ENCODE measurements at places on chromosomes 3 and 15.

DNA sequence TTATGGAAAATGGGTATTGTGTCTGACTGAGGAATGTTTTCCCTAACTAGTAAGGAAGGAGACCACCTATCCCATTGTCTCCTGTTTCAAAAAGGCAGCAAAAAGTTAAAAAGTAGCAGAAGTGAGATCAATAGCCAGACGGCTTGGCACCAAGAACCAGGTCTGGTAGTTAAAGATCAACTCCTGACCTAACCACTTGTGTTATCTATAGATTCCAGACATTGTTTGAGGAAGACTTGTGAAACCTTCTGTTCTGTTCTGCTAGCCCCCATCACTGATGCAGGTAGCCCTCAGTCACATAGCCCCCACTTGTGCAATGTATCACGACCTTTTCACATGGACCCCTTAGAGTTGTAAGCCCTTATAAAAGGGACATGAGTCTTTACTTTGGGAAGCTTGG, 46.3 kb upstream of the C2CD4B start:
- DNase-seq: no peak

- no peak for DNase-seq
Observed at GRCh38 chr3:49183873-49184272, 12.5 kb downstream of the KLHDC8B start.

- no peak for DNase-seq
Observed at GRCh38 chr3:155352900-155353490, 59.5 kb upstream of the STRIT1 start.

- no peak for DNase-seq
Observed at GRCh38 chr3:34013818-34014570, 215.6 kb downstream of the PDCD6IP start.

- no peak for DNase-seq
Observed at GRCh38 chr3:87358066-87358465, 81.7 kb upstream of the POU1F1 start.

GRCh38 chr15:85019815-85020590, 38.3 kb downstream of the PDE8A start:
- no peak for DNase-seq

DNA sequence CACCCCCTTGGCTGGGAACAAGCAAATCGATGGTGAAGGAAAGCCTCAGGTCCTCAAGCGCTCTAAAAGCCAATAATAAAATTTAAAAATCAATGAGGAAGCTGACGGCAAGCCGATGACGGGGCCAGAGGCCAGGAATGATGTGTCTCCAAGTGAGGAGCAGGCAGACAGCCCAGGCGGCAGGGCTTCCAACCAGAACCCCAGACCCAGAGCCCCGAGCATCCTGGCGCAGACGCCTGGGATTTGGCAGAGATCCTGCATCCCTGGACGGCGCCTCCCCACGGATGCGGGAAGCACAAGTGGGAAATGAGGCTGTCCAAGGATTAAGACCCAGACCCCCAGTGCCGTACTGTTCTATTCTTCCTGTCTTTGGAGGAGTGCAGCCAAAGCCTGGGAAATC, 123.0 kb upstream of the PROK2 start:
- no peak for DNase-seq

DNA sequence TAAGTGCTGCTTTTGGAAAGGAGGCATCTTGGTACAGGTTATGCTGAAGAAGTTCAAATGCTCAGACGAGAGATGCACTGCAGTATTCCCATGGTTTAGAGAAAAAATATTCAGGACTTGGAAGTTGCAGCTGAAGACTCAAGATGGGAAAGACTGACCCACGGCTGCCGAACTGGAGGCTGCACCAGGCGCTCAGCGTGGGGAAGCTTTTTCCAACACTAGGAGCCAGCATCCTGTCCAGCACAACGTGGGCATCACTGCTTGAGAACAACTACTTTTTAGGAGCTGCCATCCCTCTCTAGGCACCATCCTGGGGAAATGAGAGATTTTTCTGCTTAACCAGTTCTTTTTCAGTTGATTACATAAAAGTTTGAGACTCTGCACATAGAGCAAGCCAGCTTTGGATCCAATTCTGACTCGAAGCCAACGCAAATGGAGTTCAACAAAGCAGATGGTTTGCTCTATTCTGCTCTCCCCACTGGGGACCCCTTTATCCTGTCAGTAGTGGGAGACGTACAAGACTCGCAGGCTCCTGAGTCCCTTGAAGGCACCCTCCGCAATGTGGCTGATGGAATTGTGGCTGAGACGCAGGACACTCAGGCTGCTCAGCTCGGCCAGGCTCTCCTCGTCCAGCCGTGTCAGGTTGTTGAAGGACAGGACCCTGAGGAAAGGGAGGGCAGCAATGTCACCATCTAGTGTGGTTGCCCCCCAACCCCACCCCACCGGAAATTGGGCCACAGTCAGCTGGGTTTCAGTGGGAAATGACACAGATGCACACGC, 93.8 kb downstream of the LRIG1 start:
- DNase-seq: no peak

DNA sequence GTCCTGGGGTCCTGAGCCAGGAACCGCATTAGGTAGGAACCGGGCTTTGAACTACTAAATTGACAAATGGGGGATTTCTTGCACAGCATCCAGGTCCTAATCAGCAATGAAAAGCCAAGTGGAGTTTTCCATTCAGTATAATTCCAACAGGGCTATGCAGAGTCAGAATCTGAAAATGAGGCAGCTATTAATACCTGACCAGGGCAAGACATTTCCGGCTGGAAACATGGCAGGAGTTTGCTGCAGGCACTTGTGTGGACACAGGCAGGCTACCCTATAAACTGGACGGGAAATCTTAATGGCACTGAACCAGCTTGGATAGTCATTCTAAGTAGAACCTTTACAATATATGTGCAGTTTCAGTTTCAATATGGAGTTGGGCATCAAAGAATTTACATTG, 553.1 kb downstream of the FGF12 start:
- DNase-seq: no peak

GRCh38 chr3:3015185-3016089, 94.7 kb downstream of the IL5RA start:
- DNase-seq: no peak

DNA sequence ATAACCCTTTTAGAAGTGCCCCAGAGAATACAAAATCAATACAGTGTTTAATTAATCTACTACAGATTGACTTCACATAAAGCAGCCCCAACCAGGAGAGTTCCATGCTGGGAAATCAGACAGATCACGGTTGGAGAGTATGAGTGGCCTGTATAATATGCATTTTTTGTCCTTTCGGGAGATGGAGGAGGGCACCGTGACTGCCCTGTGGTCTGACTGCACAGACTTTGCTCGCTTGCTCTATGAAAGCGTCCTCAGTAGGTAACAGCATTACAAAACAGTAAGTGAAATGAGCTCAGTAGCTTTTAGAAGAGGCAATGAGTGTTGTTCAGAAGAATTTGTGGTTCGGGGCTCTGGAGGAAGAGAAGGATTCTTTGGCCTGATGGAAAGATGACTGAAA, 34.2 kb upstream of the SKIL start:
- DNase-seq: no peak

DNA sequence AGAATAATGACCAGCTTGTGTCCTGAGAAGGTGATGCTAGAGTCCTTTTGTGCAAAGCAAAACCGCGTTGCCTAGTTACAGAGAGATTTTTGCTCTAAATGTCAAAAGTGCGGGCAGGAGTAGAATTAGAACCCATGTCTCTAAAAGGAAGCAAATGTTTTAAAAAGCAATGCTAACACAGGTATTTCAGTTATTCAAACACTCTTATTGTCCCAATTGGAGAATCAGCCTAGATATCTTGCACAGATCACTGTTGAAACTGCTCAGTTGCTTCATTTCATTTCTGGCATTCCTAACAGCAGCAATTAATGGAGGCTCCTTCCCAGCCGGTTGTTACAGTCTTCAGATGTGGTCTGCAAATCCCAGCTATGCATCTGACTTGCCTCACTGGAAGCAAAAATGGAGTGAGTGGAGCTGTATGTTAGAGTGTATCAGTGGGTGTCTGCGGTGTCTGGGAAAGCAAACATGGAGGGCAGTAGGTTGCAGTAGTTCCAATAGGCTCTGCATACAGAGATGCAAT, 55.6 kb upstream of the SEMA6D start:
- DNase-seq: no peak

GRCh38 chr3:101081446-101081845, 88.2 kb upstream of the ABI3BP start:
- DNase-seq: no peak

GRCh38 chr3:18964640-18965039, 183.7 kb upstream of the KCNH8 start:
- DNase-seq: no peak

DNA sequence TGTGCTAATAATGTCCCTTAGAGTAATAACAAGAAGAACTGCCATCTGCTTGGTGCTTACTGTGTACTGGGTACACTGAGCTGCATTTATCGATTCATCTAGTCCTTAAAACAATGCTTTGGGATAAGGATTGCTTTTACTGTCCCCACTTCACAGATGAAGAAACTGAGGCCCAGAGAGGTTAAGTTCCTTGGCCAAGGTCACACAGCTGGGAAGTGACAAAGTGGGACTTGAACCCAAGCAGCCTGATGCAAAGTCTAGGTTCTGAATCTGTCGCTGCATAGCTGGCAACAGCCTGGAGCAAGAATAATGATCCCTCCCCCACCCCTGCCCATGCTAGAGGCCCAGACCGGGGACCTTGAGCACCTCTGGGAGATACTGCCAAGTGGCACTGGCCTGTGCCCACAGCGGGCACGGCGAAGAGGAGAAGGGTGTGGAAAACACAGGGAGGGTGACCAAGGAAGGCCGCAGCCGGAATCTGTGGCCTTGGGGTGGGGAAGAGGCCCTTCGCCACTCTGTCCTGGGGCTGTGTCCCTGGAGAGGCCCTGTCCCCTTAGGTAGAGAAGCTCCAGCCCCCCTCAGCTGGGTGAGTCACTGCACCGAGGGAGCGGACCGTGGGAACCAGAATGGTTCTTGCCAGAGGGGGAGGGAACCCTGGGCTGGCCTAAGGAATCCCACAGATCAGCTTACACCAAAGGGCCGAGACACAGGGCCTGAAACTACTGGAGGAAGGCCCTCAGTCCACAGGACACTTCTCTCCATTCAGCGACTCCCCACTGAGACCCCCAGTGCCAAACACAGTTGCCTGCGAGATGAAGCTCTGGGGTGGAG, 3.5 kb downstream of the PLXND1 start:
- DNase-seq: no peak

DNA sequence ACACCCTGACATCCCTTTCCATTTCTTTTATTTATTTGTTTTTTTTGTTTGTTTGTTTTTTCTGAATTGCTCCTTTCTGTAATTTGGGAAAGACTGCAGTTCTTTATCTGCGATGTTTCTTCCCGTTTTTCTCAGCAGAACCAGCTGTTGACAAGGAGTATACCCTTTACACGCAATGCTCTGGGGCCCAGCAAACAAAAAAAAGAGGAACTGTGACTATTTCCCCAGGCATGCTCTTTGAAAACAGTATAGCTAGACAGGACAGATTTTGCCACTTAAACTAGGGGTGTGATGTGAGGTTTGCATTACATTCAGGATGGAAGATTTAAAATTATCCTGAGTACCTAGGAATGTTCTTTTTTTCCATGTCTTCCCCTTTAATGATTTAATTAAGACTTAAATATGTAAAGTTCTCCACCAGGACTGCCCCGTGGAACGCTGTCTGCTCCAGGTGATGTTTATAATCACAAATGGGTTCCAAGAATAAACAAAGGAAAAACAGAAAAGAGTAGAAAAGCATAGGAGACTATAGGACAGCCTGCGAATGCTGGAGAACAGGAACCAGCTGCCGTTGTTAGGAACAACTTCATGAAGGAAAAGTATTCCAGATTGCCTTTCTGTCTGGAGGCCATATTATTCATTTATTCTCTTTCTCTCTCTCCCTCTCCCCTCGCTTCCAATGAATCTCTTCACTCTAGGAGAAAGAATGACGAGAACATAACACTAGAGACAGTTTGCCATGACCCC, 43.3 kb downstream of the TGFBR2 start:
- no peak for DNase-seq

DNA sequence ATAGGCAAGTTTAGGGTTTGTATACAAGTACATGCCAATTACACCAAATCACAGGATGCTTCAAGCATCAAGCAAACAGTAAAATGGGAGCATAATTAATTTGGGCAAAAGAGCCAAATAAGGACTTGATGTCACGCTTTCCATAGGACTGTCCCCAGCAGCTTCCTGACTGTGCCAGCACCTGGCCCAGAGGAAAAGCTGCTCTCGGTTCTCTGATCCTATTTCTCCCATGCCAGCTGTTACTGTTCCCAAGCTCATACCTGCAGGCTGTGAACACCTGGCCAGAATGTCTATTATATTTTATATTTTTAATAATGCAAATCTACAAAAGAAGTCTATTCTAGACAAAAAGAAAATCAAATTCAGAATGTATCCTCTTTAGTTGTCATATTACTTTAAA, 12.2 kb downstream of the ZXDC start:
- no peak for DNase-seq

GRCh38 chr3:139468399-139468798, 7.9 kb downstream of the RBP2 start:
- DNase-seq: no peak

- no peak for DNase-seq
Observed at GRCh38 chr3:126284258-126284904, 72.8 kb downstream of the KLF15 start.

GRCh38 chr3:151751161-151751560, 17.4 kb downstream of the AADACL2 start:
- no peak for DNase-seq

GRCh38 chr3:134627831-134628230, 23.0 kb downstream of the KY start:
- no peak for DNase-seq

DNA sequence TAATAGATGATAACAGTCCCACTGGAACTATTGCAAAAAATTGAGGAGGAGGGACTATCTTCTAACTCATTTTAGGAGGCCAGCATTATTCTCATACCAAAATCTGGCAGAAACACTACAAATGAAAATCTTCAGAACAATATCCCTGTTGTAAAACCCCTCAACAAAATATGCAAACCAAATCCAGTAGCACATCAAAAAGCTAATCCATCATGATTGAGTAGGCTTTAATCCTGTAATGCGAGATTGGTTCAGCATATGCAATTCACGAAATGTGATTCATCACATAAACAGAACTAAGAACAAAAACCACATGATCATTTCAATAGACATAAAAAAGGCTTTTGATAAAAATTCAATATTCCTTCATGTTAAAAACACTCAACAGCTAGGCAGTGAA, 23.9 kb upstream of the PLSCR2 start:
- DNase-seq: no peak

- DNase-seq: no peak
Observed at GRCh38 chr15:82832601-82833361, 23.4 kb downstream of the WHAMM start.

GRCh38 chr15:63094495-63094931, 27.1 kb upstream of the LACTB start:
- DNase-seq: no peak

Measured in activated CD8-positive, alpha-beta memory T cell treated with anti-CD3 and anti-CD28 coated beads for 1 hour (primary cell).